ENCODE measurements at places on chromosomes 12 and 14.

DNA sequence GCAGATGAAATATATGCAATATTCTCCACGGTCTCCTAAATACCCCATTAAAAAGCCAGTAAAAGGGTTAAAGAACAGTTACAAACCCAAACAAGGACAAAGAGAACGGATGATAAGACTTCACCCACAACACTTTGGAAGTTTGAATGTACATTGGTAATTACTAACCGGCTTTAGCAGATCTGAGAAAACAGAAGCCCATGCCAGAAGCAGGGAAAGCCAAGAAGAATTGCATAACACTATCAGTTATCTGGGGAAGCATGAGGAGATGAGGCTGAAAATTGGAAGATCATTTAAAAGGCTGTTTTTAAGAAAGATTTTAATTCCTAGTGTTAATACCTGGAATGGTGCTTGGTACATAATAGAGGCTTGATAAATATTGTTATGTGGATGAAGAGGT is 55.6 kb upstream of the MYBPC1 start:
- DNase-seq, result no peak

- DNase-seq, result no peak
These were observed 787.7 kb upstream of the TMEM132C start for GRCh38 chr12:127479256-127479655.

DNA sequence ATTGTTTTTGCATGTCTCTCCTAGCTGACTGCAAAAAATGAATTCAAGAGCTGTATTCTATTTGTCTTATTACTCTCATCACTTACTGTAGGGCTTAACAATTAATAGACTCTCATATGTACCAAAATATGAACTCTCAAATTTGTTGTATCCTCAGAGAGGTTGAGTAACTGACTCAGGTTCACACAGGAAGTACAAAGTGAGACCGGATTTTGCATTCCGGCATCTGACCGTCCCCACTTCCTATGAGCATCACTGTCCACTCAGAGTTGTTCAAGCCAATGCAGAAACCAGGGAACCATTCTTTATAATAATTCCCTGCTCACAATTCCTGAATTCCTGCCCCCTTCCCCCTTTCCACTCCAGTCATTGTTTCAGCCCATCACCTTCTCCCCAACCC is 113.3 kb upstream of the AMIGO2 start:
- DNase-seq, result no peak

GRCh38 chr12:14901228-14901562 is 15.5 kb upstream of the MGP start:
- DNase-seq, result no peak

GRCh38 chr14:96811985-96812667 is 14.9 kb downstream of the VRK1 start:
- DNase-seq, result no peak

- DNase-seq, result no peak
These were observed 27.1 kb upstream of the GPHB5 start for GRCh38 chr14:63345826-63346225.

- DNase-seq, result no peak
These were observed 14.3 kb upstream of the KRT73 start for GRCh38 chr12:52632656-52633055.

Measured in stimulated activated CD4-positive, alpha-beta T cell treated with anti-CD3 and anti-CD28 coated beads, Interleukin-2, amount 100 ng/mL, for 4 hours (primary cell).